ENCODE measurements at places on chromosomes 12 and 14.

DNA sequence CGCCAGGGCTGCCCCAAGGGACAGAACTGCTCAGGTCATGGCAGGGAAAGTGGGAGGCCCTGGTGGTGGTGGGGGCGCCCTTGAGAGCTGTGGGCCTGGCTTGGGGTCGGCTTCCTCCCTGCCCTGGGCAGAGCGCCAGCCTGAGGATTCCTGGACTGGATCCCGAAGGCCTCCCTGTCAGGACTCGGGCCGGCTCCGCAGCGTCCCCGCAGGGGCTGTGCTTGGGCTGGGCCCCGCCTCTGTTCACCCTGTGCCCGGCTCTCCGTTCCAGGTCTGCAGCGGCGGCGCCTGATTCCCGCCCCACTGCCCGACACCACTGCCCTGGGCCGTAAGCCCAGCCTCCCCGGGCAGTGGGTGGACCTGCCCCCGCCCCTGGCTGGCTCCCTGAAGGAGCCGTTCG is 39.9 kb downstream of the KIF26A start:
- DNase-seq: no peak

DNA sequence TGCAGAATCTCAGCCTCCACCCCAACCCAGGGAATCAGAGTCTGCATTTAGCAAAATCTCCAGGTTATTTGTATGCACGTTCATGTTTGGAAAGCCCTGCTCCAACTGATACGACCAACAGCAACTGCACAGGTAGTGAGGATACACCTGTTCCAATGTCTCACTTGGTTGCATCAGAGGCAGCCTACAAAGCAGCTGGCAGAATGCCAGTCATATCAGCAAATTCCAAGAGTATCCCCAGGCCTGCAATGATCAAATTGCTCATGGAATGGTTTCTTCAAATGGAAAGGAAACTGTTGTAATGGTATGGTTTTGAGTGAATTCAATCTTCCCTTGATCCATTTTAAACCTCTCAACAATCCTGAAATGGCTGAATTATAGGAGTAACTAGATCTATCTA is 75.4 kb downstream of the GRIP1 start:
- DNase-seq: no peak

DNA sequence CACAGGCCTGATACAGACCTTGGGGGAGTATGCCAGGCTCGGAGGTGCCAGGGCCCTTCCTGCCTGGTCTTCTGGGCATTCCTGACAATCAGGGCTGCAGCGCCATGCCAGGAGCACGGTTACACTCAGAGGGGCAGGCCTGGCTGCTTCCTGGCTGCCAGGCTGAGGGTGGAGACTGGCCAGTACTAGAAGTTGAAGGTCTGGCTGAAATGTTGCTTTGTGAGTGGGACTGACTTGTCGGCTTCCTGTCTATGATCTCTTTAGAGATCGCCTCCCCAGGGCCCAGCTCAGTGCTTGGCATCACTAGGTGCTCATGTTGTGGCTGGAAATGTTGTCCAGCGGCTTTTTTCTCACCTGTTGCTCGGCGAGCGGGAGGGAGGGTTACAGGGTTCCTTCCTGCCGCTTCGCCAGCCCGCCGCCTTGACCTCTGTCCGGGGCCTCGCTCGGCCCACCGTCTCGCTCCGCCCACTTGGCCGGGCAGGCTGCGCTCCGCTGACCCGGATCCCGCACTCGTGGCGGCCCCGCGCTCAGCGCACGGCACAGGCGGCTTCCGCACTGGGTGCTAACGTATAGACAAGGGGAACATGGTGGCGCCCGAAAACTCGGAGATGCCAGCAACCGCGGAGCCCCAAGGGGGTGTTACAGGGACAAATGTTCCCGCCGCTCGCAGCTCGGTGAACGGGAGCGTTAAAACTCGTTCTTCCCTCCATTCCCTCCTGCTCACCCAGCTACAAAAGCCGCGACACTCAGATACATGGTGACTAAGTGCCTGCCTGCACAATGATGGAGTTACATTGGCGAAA is 32.6 kb downstream of the PAPLN start:
- no peak for DNase-seq

- DNase-seq: no peak
Observed at GRCh38 chr14:74653386-74654138, 41.5 kb upstream of the LTBP2 start.

DNA sequence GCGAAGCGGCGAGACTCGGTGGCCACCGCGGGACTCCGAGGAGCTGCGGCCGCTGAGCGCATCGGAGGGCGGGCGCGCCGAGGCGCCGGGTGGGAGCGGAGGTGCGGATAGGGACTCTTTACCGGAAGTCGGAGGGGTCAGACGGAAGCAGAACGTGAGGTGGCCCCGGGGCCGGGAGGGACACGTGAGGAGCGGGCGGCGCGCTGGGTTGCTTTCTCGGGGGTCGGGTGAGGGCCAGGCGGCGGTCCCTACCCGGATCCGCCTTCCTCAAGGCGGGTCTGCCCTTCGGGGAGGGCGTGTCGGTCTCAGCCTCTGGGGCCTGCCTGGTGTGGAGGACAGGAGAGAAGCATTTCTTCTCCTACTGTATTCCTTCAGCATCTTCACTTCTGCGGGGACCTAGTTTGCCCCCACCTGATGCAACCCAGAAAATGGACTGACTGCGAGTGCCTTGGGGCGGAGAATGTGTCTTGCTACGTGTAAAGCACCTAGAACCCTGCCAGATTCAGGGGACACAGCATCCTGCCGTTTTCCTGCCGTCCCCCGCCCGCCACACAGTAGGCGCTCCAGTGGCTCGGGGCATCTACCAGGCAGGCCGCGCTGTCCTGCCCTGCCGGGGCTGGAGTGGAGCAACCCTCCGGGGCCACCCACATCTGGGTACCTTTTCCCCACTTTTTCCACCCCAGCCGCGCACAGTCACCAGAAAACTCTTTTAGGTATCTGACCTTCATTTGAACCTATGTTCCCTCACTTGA is 514 bp upstream of the ATXN2 start:
- DNase-seq: peak; percentile 85

DNA sequence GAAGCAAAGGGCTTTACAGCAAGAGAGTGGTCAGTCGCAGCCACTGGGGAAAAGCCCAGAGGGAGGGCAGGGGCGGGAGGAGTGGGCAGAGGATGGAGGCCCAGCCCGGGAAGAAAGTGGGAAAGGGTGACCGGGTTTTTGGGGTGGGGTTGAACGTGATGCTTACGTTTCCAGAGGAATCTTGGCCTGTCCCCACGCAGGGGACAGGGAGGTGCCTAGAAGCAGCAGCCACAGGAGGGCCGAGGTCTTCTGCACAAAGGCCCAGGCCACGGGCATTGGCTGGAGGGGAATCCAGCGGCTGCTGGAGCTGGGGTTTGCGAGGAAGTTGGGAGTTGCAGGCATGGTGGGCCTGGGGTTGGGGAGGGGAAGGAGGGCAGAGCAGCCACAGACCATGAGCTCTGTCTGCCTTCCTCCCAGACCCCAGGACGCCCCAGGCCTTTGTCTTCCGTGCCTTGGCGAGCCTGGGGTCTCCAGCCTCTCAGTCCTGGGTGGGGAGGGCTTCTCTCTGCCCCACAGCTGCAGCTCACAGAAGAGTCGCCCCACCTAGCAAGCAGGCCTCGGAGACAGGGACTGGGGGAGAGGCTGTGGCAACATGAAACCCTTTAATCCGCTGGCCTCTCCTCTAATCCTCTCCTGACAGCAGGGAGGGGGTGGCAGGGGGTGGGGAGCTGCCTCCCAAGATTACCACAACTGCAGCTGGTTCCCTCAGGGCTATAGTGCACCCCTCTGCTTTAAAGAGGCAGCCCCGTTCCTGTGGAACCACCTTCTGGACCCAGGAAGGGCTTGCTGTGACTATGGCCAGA is at the start of gene CACNA2D4:
Gene CACNA2D4, minus strand, starts transcription at position 572 of the 803 bp plus-strand sequence. Its CDS starts 179 bp downstream, at position 393.
- peak; percentile 4 for DNase-seq

DNA sequence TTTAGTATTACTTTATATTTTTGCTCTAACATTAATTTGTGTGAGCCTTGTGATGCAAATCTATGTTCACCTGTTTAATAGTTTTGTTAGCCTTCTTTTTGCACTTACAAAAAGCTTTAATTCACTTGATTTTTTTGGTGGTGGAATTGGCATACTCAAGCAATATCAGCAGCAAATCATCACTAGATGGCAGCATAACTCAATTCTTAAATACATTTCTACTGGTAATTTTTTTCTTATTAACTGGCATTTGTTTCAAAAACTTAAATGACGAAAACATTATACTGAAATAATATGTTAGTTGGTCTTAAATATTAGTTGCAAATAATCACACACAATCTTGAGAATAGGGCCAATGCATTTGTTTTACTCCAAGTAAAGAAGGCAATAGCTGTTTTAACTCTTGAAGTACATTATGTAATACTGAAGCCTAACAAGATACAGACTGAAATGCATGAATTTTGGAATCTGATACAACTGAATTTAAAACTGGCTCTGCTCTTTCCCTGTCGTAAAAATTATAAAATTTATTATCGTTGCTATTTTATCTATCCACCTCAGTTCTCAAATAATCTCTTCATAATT is 151.5 kb downstream of the ATXN7L3B start:
- peak; percentile 10 for DNase-seq

DNA sequence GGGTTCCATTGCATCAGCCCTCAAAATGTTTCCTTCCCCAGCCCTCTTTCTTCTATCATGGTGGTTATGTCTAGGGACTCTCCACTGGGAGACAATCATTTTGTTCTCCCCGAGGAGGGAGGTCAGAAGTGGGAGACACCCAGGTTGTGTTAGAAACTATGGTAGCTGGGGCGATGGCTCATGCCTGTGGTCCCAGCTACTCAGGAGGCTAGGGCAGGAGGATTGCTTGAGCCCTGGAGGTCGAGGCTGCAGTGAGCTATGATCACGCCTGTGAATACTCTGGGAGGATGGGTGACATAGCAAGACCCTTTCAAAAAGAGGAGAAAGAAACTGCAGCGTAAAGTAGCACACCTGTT is 13.0 kb upstream of the LRRC23 start:
- DNase-seq: no peak

DNA sequence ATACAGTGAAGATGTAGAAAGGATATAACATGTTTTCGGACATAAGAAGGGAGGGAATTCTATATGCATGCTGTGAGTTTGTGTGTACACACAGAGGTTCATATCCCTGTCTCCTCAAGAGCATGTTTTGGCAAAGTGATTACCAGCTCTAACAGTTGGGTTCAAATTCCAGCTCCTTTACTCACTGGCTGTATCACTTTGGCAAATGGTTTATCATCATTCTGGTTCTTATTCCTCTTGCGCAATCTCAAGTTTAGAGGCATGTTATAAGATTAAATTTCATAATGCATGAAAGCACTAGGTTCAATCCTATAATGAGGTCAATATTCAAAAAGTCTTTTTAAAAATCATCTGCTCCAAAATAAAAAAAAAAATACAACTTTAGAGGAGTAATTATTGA is 107.7 kb upstream of the LRFN5 start:
- no peak for DNase-seq

- DNase-seq: no peak
Observed at GRCh38 chr12:26123482-26123980, 1.3 kb downstream of the BHLHE41 start.

DNA sequence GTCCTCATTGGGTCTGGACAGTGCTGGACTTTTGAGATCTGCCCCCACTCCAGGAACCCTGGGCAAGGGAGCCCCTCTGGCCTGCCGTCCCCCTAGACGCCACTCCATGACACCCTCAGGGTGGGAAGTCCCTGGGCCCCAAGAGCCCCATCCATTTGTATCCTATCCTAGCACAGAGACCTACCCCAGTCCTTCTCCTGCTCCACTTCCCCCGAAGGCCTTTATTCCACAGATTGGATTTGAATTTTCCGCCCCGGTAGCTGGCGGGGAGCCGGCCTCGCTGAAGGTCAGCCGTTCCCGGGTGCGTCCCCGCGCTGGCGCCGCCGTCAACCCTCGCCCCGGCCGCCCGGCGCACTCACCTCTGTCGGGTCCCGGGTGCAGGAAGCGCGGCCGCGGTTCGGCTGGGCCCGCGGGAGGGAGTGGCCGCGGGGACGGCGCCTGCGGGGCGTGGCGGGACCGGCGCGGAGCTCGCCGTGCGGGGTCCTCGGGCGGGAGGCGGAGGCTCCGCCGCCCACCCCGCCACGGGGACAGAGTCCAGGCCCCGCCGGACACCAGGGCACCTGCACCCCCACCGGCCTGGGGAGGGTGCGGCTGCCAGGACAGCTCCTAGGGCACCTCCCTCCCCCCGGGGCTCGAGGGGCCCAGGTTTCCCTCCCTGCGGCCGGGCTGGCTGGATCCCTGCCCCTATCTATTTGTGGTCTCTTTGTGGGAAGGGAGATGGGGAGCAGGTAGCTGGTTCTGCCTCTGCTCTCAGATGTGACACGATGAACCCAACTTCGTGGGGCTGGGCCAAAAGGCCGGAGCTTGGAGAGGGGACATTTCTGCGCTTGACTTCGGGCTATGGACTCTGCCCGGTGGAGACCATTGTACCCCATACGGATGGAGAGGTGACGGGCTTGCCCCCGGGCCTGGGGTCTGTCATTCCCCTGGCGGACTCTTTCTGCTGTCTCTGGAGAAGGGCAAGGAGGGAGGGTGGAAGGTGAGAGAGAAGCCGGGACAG is 19.9 kb upstream of the GPR68 start:
- DNase-seq: no peak

DNA sequence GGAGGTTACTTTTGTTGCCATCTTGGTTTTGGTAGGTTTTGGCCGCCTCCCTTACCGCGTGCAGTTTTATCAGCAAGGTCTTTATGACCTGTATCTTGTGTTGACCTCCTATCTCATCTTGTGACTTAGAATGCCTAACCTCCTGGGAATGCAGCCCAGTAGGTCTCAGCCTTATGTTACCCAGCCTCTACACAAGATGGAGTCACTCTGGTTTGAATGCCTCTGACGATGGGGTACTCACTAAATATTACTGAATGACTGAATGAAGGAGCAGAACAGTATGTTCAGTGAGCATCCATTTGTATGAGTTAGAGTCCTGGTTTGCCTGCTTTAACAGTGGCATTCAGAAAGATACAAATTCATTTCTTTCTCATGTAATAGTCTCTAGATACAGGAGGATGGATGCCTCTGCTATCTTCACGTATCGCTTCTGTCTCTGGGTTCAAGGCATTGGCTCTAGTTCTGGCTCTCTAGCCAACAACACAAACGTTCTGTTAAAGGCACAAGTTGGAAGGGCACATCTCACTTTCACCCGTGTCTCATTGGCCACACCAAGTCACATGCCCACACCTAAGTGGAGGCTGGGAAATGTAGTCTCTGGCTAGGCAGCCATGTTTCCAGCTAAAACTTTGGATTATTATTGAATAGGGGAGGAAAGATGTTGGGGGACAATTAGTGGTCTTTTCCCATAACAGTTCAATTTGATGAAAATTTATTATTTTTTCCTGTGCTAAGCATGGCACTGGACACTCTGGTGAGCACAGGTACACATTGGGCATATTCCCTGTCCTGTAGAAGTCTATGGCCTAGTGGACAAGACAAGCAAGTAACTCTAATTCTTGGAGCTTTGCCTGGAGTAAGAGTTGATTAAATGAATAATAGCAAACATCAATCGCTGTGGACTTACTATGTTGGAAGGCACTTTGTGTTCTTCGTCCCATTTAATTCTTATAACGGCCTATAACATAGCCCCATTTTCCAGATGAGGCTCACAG is 75.2 kb upstream of the RPH3A start:
- DNase-seq: peak; percentile 46
